ENCODE measurements at places on chromosomes 7 and 10.

DNA sequence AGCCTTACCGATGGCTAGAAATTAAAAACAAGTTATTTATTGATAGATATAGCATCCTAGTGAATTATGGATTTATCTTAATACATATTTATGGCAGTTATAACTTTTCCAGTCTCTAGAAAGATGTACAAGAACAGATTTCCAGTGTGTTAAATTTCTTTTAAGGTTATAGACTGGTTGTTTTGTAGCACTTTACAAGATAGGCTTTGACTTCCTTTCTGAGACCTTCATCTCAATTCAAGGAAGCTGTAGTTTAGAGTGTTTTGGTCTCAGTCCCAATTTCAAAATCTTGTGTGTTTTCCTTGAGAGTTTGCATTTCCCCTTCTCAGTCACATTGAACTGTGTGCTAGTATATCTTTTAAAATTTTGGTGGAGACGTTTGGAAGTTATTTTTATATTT lies 30.1 kb downstream of the PLEKHA1 start:
- no peak for DNase-seq

DNA sequence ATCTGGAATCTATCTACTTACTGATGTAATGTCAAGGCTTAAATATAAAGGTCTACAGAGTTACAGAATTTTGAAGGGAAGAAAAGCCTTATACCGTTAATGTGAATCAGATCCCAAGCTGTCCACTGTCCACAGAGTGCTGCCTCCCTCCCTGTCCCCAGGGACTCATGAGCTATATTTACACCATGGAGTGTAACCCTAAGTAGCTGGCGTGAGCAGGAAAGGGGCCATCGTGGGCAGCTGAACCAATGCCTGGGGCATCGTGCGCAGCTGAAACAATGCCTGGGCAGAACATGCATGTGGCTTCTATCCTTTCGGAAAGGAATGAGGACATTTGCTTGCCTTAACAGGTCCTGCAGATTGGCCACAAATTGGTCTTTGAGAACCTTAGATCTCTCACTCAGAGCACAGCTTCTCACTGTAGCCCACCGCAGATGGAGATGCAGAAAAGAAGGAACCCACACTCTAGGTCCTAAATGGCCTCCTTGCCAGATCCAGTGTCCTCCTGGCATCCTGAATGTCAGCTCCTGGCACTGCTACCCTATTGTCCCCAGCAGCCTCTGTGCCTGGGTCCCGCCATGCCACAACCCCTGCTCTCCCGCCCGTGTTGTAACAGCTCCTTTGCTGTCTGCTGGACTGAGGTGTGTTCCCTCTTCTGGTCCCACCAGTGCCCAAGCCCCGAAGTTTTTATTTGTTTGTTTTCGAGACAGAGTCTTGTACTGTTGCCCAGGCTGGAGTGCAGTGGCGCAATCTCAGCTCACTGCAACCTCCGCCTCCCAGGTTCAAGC lies 30.3 kb downstream of the CCDC3 start:
- DNase-seq = no peak

- DNase-seq = peak; percentile 47
Measured at GRCh38 chr7:43294080-43294630, 181.7 kb downstream of the HECW1 start.

DNA sequence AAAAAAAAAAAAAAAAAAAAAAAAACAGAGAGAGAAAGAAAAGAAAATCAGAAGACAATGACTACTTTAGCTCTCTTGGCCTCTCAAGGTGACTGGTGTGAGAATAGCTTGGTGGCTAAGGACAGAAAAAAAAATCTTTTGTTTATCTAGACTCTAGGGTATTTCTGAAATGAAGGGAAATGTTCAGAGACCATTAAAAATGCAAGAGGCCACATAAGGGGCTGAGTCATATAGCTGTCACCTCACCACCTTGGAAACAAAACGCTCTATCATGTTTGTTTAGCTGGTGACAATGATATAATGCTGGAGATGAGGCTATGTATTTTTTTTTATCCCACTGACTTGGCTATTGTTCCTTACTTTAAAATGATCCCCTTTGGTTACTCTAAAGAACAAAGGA lies 287.0 kb upstream of the CDC14C start:
- peak; percentile 43 for DNase-seq

GRCh38 chr7:157442456-157442855 lies 105.7 kb downstream of the DNAJB6 start:
- DNase-seq = no peak

GRCh38 chr10:87804939-87805569 lies 13.0 kb downstream of the ATAD1 start:
- no peak for DNase-seq

GRCh38 chr10:121788717-121789116 lies 139.1 kb downstream of the ATE1 start:
- no peak for DNase-seq

DNA sequence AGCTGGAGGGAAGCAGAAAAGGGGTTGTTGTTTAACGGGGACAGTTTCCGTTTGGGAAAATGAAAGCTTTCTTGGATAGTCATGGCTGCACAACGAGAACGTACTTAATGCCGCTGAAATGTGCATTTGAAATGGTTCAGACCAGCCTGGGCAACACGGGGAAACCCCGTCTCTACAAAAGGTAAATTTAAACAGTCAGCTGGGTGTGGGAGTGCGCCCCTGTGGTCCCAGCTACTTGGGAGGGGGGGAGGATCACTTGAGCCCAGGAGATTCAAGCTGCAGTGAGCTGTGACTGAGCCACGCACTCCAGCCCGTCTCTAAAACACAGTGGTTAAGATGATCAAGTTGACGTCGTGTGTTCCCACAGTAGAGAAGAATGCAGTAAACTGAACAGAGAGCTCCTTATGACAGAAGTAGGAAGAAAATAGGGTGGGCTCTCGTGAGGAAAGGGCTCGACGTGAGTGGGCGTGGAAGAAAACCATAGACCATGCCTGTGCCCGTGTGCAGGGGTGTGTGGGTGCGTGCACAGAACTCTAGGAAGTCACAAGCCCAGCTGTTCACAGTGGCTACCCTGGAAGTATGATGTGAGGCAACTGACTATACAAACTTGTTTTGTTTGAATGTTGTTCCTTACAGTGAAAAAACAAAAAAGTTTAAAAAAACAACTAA lies 4.1 kb upstream of the FUOM start:
- DNase-seq = no peak

- no peak for DNase-seq
Measured at GRCh38 chr7:155653803-155654202, 9.3 kb downstream of the RBM33 start.

DNA sequence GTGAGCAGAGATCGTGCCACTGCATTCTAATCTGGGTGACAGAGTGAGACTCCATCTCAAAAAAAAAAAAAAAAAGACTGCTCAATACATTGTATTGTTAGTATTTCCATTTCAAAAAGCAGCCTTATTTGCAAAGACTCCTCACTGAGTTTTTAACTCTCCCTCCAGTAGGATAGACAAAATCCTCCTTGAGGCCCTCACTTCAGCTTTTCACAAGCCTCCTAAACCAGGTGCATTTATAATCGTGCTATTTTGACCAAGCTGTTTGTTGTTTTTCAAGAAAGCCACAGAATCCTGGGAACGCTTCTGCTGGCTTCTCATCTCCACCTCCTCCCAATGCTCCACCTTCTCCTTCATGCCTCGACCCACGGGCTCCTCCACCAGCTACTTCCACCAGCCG lies 6.3 kb upstream of the DDIT4 start:
- no peak for DNase-seq

DNA sequence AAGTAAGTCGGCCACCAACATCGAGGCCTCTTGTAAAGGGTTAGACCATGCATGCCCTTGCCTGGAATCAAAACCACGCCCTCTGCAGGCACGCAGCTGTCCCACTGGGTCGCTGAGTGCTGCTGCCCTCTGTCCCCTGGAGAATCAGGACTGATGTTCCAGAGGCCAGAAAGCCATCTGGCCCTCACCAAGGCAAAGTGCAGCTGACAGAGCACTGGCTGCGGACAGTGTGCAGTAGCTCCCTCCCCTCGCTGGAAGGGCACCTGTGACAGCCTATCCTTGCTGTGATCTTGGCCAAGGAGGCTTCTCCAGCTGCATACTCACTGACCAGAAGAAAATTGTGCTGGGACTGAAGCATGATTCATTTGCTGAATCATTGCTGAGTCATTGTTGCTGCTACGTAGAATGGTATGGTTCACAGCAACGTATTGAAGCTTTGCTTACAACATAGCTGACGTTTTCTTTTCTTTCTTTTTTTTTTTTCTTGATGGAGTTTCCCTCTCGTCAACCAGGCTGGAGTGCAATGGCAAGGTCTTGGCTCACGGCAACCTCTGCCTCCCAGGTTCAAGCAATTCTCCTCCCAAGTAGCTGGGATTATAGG lies 30.4 kb downstream of the DDC start:
- DNase-seq = peak; percentile 91

- DNase-seq = peak; percentile 59
Measured at GRCh38 chr10:930625-931325, 730 bp downstream of the LARP4B start.

DNA sequence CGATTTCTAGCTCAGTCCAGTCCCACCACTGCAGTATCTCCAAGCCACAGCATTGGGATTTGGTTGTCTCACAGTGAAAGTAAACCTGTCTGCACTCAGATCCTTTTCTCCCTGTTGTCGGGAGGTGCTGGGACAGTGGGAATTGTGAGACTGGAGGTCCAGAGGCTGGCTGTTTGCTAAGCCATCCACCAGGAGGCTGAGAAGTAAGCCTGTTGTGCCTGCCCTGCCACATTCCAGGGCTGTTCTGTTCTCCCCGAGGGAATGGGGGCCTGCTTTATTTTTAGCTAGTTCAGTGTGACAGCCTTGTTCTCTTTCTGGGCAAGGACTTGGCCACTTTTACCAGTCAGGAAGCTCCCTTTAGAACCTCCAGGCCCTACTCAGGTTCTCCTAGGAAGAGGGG lies 54.9 kb downstream of the HK1 start:
- no peak for DNase-seq

GRCh38 chr7:104124469-104124868 lies 83.3 kb downstream of the ORC5 start:
- no peak for DNase-seq

- DNase-seq = no peak
Measured at GRCh38 chr10:58672845-58673244, 160.2 kb downstream of the BICC1 start.

DNA sequence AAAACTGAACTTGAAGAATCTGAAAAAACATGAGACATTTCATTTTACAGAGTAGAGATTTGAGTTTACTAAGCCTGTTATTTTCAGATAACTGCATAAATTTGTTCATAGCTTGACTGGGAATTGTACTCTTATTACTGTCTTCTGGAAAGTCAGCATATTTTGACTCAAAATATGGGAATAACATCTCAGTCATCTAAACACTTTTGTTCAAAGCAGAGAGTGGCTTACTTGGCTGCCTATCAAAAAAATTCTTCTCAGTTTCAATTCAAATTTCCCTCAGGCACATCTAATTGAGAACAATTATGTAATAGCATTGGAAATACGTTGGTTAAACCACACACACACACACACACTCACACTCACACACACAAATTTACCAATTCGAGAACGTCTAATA lies 384.6 kb downstream of the ARL4A start:
- no peak for DNase-seq

DNA sequence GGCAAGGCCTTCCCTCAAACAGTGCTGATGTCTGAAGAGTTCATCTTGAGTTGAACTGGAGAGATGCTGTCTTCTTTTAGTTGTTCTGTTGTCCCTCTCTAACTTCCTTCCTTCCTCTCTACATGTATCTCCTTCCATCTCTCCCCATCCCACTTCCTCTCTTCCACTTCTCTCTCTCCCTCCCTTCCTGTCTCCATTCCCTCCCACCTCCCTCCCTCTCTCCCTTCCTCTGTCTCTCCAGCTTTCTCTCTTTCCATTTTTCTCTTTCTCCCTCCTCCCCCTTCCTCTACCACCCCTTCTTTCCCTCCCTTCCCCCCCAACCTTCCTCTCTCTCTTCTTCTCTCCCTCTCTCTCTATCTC lies 40.7 kb upstream of the TNS3 start:
- DNase-seq = no peak

DNA sequence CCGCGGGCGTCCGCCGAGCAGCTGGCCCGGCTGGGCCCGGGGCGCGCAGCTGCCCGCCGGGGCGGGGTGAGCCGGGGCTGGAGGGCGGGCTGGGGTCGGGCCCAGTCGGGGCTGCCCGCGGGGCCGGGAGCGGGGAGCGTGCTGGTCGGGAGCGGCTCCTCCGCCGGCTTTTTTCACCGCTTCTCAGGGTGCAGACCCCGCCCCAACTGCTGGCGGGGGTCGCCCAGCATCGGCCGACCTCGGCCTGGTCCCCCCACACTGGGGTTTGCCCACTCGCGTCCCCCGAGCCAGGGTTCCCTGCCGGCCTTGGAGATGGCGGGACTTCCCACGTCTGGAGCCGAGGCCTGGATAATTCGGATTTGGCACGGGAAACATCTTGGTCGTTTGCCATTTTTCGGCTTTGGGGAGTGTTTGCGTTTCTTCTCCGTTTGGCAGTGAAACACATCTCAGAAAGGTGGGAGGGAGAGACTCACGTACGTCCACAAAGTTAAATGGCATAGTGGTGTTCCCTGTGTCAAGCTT lies 432 bp downstream of the TMEM248 start:
- DNase-seq = peak; percentile 18

DNA sequence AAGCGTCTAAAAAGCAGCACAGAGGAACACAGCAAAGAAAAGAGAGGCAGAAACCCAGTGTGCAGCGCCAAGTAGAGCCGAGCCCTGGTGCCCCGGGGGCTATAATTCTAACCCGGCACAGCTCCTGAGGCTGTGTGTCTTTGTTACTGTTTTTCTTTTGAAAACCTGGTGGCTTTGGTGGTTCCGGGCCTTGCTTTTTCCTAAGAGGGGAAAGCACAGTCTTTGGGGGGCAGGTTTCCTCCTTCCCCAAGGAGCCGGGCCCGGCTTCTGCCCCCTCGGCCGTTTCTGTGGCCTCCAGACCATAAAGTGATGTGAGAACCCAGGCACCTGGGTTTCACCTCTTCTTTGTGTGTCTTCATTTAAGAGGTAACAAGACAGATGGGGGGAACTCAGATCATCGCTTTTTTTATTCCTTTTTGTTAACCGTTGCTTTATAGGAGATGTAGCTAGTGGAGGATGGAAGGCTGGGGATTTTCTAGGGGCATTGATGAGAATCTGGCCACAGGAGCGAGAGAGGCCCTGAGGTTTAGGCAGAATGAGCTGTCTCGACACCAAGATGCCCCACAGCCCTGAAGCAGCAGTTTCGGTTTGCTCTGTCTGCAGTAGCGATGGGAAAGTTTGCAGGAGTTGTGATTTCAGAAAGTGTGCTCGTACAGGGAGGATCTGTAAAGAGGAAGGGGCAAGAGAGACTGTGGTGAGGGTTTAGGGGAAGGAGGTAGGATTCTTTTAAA lies 367.8 kb upstream of the GALNT17 start:
- no peak for DNase-seq

GRCh38 chr10:115093286-115093775 lies at the start of gene ATRNL1:
TSS of gene ATRNL1 (plus strand) at chr10:115093365. CDS start at chr10:115093751, 386 bp downstream.
- DNase-seq = peak; percentile 22

GRCh38 chr10:3102720-3103427 lies 35.5 kb downstream of the PFKP start:
- DNase-seq = no peak
